ENCODE measurements at places on chromosomes 5 and 9.

DNA sequence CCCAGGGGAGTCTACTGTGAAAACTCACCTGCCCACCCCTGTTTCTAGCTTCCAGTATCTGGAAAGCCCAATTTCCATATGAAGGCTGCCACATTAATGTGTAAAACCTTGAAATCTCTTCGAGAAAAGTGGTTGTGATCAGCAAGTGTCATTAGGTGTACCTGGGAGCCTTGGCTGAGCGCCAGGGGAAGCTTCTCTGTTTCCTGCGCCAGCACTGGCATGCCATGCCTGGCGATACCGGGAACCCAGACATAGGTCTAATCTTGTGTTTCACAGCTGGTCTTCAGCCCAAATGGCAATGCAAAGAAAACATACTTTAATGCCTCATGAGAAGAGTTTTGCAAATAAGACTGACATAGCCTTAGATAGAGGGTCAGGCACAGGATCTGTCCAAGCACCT is 101.6 kb downstream of the TENT4A start:
- no peak for DNase-seq

DNA sequence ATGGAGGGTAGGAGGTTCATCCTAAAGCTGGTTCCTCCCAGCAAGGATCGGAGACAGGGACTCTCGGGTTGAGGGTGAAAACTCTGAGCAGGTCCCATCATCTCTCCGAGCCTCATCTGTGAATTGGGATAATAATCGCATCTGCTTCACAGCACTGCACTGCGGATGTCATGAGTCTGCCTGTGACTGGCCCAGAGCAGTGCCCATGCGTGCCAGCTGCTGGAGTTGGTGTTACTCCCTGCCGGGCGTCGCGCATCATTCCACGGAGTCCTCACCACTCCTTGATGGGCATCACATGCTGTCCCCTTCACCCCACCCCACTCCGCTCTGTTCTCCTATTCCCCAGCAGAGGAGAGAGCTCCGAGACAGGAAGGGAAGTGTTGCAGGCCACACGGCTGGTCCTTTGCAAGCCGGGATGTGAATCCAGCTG is 35.1 kb upstream of the ORM1 start:
- DNase-seq, result no peak

GRCh38 chr5:62281411-62281810 is 24.6 kb upstream of the KIF2A start:
- DNase-seq, result no peak

- DNase-seq, result no peak
Observed at GRCh38 chr5:110371725-110372041, 354.8 kb downstream of the TMEM232 start.

DNA sequence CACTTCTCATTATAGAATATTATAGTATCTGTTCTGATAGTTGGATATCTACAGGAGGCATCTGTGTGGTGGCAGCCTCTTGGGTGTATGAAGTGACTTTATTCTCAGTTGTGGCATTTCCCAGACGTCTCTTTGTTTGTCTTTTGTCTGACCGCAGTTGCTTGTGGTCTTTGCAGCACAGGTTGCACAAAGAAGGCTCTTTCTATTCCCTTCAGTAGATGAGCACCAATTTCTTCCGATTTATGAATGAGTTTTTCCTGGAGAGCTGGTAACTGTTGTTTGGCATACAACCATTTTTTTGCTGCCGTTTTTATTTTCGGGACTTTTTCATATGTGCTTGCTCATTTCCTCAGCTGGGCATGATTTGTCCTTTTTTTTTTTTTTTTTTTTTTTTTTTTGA is 56.4 kb upstream of the MYO10 start:
- peak; percentile 58 for DNase-seq

DNA sequence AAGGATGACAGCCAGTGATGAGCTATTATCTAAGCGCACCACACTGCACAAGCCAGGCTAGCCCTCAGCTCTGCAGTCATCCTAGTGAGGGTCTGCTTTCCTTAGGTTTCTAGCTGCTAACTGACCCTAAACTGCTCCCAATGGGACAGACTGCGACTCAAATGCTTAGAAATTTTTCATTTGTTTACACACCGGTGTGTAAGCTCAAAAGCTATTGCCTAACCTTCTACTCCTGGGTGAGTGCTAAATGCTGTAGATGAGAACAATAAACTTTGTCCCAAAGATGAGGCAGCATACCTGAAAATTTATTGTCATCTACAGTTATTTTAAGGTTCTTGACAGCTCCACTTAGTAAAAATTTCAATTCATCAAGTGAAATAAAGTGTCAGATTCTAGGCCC is 311.4 kb downstream of the TMEM167A start:
- DNase-seq, result no peak

DNA sequence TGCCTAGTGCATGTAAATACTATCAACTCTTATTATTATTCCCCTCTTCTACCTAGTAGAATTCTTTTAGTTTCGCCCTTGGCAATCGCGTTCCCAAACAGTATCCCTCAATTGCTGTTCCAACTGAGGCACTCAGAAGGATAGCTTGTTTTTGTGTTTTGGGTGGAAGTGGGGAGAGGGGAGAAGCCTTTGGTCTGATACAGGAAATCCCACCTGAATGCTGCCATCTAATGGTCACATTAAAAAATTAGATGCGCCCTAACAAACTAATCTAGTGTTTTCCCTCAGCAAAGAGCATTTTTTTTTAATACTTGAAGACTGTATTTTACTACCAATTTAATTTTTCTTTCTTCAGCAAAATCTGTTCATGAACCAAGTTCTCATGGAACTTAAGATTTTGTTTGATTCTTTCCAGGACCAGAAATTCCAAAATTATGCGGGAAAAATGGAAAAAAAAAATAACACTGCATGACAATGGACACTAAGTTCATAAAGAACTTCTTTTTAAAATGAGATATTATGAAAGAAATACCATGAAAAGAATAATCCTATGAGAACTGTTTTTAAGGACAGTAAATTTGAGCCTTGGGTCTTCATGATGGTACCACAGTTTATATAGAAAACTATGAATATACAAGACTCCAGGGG is 22.2 kb upstream of the GLDC start:
- peak; percentile 40 for DNase-seq

- DNase-seq, result no peak
Observed at GRCh38 chr5:127097278-127097677, 24.0 kb upstream of the C5orf63 start.

DNA sequence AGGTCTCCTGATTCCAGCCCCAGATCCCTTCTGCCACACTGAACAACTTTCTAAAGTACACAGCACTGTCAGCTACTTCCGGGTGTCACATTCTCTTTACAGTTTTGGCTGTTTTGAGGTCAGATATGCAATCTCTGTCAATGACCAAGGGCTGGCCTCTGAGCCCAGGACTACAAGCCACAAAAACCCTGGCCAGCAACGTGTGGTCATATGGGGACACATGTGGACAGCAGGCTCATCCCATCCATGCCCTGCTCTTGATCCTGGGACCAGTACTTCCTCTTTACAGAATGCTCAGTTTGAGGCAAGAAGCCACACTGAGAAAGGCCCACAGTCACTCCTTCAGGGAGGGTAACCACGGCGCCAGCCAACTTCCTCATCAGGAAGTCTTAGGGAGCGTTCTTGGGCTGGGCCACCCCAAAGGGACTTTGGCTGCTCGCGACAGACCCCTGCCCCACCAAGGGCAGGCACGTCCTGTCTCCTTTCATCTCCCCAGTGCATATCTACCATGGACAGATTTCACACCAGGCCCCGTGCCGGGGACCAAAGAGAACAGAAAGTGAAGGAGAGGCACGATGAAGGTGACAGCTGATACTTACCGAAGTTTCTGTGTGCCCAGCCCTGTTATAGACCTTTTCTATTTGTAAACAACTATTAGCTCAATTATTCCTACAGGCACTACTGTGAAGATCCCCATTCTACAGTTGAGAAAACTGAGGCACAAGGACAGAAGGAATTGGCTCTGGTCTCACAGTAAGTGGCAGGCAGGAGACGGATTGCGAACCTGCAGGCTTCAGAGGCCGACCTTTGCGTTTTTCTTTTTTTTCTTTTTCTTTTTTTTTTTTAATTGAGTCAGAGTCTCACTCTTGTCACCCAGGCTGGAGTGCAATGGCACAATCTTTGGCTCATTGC is 37.3 kb downstream of the STK10 start:
- no peak for DNase-seq

- DNase-seq, result peak; percentile 80
Observed at GRCh38 chr5:53303105-53303504, 177.3 kb upstream of the FST start.

GRCh38 chr5:151733358-151734063 is 24.9 kb downstream of the ATOX1 start:
- peak; percentile 95 for DNase-seq

DNA sequence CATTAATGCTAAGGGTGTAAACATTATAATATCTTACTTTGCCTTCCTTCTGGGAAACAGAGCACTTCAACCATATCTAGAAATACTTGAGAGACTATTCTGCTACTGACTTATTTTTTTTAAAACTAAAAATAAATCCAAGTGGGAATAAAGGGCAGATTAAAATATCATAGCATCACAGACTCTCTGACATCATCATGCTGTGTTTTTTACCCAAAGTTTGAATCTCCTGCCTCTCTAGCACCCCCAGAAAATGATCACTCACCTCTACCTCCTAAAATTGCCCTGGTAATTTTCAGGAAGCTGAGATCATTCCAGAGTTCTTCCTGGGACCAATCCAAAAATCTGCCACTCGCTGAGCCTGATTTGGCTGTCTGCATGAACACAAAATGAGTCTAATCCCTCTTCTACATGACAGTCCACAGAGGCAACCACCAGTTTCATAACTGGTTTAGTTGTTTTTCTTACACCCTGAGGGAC is 813.8 kb upstream of the DMAC1 start:
- no peak for DNase-seq

DNA sequence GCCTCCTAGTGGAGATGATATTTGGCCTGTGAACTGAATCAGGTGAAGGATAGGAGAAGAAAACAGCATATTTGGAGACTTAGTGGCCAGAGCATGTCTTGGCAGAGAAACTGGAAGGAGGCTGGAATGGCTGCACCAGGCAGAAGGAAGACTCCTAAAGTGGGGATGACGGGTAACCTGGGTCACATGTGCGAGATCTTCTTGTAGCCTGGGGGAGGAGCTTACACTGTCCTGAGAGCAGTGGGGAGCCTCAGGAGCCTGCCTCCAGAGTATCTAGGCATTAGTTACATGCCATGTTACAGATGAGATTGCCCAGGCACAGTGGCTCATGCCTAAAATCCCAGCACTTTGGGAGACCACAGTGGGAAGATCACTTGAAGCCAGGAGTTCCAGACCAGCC is 49.8 kb downstream of the JADE2 start:
- no peak for DNase-seq

GRCh38 chr5:68233075-68233474 is 17.5 kb downstream of the PIK3R1 start:
- no peak for DNase-seq

GRCh38 chr9:130409246-130409645 is 35.5 kb upstream of the ASS1 start:
- DNase-seq, result no peak

DNA sequence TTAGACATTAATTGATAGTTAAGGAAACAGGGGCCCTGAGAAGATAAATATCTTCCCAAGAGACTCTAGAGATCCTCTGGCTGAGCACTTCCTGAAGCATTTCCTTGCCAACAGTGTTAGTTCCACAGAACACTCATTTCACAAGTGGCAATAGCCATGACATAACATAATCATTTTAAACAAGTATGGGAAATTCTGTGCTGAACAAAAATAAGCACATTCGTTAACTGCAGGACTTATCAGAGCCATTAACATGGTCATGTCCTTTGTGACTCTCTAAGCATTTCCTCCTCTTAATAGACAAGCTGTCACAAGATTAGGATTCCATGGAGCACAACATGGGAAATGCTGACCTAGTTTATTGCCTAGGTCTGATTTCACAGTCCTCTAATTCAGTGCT is 184.9 kb downstream of the SNX18 start:
- no peak for DNase-seq

- no peak for DNase-seq
Observed at GRCh38 chr5:111699976-111700375, 57.0 kb downstream of the NREP start.

GRCh38 chr9:110142253-110142652 is 65.7 kb downstream of the C9orf152 start:
- no peak for DNase-seq

- DNase-seq, result peak; percentile 79
Observed at GRCh38 chr9:123329329-123329955, 26.6 kb upstream of the CRB2 start.

DNA sequence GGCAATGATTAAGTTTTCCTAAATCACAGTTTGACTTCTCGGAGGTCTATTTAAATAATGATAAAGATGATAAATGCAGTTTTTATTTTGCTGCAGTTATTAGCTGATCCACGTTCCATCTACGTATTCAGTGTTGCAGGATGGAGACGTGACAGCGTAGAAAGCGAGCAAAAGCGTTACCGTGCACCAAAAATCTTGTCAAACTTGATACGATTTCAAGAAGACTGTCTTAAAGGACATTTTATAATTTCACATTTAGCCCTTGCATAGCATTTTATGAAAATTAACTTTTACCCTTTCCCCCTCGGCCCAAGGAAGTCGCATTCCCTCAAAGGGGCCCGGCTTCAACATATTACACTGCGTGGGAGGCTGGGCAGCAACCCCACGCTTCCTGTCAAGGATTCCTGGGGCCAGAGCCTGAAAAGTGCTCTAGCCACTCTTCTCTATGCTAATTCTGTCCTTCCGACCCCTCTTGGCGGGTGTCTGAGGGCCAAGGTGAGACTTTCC is 7.1 kb upstream of the PURA start:
- DNase-seq, result no peak

DNA sequence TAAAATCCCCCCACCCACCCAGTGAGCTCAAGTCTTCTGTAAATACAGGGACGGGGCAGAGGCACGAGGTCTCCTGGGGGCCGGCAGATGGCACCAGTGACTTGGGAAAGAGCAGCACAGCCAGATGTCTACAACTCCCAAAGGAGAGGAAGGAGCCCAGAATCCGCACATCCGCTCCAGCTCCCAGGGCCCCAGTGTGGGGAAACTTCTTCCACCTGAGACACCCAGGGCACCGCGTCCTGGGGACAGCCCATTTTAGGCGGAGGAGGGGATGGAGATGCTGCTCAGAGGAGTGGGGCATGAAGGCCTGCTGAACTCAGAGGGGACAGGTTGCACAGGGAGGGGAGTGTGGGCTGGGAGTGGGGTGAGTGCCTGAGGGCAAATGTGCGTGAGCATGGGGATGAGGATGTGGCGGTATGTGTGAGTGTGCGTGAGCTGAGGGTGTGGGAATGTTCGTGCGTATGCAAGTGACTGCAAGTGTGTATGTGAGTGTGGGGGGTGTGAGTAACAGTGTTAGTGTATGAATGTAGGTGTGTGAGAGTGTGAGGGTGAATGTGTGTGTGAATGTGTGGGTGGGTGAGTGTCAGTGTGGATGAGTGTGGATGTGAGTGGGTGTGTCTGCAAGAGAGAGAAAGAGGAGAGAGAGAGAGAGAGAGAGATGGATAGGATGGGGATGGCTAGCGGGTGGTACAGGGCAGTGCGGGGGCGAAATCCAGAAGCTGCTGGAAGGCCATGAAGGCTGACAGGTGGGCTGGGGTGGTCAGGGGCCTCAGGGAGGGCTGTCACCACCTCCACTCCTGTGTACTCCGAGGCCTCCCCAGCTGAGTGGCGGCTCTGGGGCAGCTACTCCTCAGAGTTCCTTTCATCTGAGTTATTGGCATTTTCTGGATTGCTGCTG is 63.5 kb downstream of the DUSP1 start:
- peak; percentile 79 for DNase-seq

GRCh38 chr9:112559629-112560413 is 73.2 kb downstream of the KIAA1958 start:
- no peak for DNase-seq

All from A172 (cell line).